Dermis blood vessel endothelial cell (primary cell): ENCODE measurements at places on chromosomes 2 and 18.

- no peak for DNase-seq
These were observed 3.5 kb downstream of the RNF149 start for GRCh38 chr2:101305035-101305434.

- no peak for DNase-seq
These were observed 562.6 kb downstream of the DCDC2C start for GRCh38 chr2:4265936-4266335.

DNA sequence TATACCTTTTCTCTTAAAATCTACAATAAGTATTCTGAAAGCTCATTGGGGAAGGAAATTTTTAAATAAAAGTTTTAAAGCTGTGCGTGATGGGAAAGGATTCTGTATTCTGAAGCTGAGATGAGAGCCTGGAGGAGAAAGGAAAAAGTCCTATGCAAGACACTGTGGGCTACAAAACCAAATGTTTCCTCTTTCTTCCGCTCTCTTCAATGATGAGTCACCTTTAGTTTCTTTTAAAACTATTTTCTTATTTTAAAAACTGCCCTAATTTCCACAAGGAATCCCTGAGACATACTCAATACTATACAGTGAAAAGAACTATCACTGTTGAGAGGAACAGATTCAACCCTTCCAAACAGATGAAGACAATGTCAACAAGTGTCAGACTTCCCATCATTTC, 87.4 kb downstream of the INO80D start:
- DNase-seq, result peak; percentile 16

DNA sequence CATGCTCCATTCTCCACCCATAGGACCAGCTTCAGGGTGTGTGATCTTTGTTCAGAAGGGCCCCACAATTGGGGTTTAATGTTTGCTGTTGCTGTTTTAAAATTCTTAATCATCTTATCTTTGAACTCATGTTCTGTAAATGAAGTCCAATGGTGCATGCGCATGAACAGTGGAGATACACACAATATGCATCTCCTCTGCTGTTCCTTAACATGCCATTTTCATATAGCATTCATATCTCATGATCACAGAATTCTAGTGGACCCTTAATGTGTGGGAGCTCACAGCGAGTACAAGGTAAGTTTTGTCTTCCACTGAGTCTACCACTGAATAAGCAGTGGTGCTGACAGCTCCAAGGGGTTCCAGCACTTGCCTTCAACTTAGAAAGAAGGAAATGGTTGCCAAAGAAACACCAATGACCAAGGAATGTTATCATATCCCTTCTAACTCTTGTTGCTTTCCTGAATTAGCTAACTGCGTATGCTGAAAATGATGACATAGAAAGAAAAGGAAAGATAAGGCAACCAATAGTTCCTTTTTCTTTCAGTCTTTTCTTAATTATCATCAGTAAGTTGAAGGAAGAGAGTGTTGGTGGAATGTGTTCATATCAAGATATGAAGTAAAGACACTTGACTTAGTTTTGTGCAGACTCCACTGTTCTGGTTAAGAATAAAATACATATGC, 258.9 kb upstream of the FBXO11 start:
- DNase-seq, result no peak

DNA sequence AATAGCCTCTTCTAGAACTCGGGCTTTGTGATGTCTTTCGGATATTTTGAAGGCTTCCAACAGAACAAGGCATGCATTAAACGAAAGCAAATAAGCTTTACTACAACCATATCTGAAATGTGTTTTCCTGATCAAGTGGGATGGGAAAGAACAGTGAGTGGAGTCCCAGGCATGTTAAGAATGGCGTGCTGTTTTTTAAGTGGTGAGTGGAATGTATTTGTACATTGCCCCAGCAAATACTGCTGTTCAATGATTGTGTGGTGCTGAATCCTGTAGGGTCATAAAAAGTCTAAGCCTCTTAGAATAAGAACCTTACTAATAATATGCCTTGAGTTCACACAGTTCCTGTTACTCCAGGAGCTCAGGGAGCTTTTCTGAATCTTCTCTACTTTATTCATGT, 52.5 kb downstream of the POMC start:
- no peak for DNase-seq

DNA sequence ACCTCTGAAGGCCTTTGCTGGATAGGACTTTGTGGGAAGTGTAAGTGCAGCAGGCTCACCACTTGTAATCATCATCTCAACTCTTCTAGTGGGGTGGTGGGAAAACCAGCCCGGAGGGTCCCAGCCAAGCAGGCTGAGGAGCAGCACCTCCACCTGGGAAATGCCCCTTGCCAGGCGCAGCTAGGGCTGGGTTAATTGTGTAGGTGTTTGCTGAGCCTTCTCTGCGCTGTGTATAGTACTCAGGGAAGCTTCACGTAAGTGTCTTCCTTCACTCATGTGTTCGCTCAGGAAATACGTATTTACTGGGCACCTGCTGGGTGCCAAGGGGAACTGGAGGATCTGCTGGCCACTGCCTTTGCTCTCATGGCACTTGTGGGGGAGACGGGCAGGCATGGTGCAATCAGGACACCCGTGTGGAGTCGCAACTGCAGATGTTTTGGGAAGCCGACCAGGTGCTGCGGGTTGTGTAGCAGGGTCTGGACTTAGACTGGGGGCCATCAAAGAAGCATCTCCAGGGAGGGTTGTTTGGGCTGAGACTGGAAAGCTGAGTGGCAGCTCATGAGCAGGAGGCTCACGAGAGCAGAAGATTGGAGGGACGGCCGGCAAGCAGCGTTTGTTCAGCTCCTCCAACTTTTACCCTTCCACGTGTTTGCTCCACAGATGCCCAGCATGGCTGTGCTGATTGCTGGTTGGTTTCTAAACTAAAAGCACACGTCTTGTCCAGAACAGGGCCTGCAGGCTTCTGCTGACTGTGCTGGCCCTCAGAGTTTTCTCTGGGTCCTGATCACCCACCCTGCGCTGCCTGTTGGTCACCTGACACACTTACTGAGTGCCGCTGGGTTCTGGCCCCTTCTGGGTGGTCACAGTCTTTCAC, 164.6 kb downstream of the LDLRAD4 start:
- no peak for DNase-seq

GRCh38 chr2:54602736-54603322, 120.6 kb upstream of the EML6 start:
- DNase-seq, result no peak

DNA sequence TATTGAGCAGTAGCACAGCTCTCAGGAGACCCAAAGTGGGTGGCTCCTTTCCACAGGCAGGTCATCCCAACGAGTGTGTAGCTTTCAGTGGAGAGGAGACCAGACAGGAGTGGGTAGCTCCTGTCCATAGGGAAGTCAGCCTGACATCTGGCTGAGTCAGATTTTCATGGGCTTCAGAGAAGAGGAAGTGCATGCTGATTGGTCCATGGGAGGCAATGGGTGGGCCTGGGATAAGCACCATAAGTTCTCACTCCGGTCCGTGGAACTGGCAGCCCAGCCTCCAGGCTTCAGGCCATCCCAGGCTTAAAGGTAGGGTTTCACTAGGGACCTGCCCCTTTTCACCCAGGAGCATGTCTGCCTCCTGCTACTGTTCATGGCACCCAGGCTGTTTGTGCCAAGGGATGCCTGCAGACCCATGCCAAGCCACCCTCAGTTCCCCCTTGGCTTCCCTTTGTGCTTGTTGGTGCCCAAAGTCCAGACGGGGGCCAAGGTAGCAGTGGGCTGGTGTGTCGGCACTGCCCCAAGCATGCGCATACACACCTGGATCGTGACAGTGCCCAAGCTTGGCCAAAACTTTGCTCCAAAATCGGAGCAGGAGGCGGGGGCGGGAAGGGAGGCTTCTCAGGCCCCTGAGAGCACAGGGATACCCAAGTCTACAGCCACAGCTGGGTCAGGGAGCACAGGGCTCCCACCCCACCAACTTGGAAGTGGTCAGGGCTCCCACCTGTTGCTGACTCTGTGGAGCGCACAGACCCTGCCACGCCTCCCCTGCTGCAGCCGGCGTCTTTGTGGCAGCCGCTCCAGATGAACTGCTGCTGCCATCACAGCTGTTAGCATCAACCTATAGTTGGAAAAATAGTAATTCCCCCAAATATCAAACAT, 26.4 kb downstream of the MARCHF7 start:
- peak; percentile 12 for DNase-seq

GRCh38 chr2:4576075-4576474, 872.7 kb downstream of the DCDC2C start:
- DNase-seq, result no peak

DNA sequence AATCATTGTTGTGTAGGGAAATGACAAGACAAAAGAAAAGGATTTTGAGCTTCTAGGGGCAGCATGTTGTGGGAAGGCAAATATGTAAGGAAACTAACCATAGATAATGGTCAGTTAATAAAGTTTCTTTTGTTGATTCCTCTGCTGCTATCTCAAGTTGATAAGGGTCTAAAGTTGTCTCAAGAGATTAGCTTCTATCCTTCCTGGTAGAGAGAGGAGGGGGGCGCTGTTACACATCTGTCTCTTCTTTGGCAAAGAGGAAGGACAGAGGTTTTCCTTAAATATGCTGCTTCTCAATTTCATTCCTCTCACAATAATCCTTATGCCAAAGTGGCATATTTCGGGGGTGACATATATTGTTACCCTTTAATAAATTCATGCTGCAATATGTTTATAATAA, 944.0 kb downstream of the DPP10 start:
- no peak for DNase-seq

DNA sequence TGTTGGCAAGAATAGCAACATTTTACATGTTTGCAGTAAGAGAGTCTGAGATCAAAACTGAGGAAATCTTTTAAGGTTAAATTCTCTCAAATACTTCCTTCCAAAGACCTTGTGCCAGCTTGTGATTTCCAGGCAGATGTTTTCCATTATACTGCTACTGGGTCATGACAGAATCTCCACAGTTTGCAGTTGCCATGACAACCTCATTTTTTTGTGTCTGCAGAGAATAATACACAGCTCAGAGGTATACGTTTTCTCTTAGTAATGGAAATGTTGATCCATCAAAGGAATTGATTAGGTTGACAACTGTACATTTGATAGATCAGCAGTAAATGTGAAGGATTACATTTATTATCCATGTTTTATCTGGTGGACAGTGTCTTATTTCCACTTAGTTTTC, 29.1 kb upstream of the CSRNP3 start:
- peak; percentile 5 for DNase-seq

DNA sequence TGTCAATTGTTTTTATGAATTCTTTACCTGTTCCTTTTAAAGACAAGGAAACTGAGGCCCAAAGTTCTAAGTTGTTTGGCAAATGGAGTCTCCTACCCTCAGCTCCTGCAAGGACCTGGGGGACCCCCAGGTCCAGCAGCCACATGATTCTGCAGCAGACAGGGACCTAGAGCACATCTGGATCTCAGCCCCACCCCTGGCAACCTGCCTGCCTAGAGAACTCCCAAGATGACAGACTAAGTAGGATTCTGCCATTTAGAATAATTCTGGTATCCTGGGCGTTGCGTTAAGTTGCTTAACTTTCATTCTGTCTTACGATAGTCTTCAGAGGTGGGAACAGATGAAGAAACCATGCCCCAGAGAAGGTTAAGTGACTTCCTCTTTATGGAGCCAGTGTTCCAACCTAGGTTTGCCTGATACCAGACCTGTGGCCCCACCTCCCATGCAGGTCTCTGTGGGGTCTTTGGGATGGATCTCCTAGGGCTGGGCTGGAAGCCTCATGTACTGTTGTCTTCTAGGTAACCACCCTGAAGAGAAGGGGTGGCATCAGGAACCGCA, 5.6 kb upstream of the CENPA start:
- no peak for DNase-seq

DNA sequence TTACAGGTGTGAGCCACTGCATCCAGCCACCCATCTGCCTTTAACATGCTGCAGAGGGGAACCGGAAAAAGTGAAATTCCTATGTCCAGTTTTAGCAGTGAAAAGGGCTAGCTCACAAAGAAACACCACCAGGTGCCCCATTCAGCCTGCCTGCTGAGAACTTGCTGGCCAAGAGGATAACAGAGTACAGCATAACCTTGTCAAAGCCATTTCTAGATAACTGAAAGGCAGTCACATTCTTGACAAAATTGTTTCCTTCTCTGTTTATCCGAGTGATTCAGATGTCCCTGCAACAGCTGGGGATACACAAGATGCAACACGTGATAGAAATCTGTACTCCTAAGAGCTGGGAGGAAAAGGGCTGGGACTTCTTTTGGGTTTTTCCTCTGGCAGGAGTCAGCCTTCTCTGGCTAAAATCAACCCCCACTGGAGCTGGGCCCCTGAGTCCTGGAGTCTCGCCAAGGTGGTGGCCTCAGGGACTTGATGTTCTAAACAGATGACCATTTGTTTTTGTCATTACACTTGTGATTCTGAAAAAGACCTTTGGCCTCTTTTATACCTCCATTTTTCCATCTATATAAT, 505.4 kb downstream of the BCL11A start:
- DNase-seq, result no peak

- peak; percentile 43 for DNase-seq
These were observed 98.7 kb downstream of the TCF4 start for GRCh38 chr18:55489034-55489986.

- DNase-seq, result peak; percentile 7
These were observed 45.2 kb upstream of the CTIF start for GRCh38 chr18:48493434-48494230.

- DNase-seq, result no peak
These were observed 17.1 kb downstream of the EPB41L5 start for GRCh38 chr2:120029672-120030640.

DNA sequence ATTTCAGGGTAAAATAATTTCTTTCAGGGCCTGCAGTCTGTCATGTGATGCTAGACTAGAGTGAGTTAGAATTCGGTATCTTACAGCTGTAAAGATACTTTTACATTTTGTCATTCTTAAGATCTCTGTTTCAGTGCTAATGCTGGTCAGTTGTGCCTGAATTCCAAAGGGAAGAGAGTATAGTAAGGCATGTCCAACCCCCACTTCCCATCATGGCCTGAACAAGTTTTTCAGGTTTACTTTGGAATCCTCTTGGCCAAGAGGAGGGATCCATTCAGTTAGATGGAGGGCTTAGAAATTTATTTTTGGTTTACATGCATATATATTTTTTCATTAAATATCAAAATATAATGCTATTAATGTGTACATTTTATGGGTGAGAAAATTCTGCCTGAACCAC, 596.6 kb downstream of the XIRP2 start:
- DNase-seq, result no peak

GRCh38 chr2:224952936-224953657, 89.2 kb downstream of the DOCK10 start:
- no peak for DNase-seq

GRCh38 chr2:170247882-170248393, 70.0 kb downstream of the MYO3B start:
- DNase-seq, result no peak

DNA sequence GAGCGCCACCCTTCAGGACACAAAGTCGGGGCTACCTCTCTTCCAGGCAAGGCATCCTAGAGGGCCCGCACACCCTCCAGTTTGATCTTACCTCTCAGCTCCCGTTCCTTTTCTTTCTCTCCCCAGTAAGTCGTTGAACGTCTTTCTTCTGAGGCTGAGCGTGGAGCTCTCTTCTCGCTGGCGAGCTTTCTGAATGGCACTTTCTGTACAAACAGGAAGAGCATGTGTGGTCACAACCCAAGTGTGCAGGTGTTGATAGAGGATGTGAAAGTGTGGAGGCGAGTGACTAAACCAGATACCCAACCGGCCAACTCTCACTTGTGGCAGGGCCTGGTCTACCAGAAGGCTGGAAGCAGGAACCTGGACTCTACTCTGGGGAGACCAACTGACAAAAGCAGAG, at the start of gene AFF3:
TSS of gene AFF3 (minus strand) at position 198 of the 400 bp plus-strand sequence. CDS start 38,136 bp downstream, outside the sequence.
- DNase-seq, result no peak
